Cardiac muscle cell (in vitro differentiated cells and primary cell): ENCODE measurements at places on chromosomes 1 and 21.

GRCh38 chr1:163173121-163173520, 29.6 kb downstream of the RGS5 start:
- no peak for DNase-seq
- no peak overlapping the region for H3K27ac ChIP-seq
- no peaks in the 10 kb centered on the region for H3K4me1 ChIP-seq
- H3K36me3 ChIP-seq = no peaks in the 10 kb centered on the region
- no peaks in the 10 kb centered on the region for H3K27me3 ChIP-seq

DNA sequence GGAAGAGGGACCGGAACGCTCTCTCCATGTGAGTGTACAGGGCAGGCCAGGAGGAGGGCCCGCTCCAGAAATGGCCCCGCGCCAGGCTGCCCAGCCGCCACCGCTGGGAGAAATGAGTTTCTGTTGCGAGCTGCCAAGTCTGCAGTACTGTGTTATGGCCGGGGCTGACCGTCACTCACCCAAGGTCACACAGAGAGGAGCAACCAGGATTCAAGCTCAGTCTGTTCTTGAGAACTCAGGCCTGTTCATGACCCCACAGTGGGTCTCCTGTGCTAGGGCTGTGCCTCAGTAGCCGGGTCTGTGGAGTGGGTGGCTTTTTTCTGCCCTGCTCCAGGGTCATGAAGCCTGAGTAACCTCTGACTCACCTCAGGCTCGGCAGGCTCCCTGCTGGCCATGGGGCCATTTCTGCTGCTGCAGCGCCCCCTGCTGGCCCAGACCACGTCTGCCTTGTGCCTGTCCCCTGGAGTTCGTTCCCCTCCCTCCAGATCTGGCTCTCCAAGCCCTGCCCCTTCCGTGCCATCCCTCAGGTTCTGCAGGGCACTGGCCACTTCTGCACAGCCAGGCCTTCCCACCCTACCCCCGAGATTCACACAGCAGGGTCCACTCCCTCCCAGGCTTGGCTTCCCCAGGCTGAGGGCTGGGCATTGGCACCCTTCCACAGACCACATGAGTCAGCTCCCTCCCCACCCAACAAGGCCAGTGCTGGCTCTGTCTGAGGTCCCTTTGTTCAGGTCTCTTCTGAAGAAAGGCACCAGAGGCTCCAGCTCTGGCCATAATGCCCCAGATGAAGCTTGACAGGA, 51.8 kb downstream of the EDN2 start:
- H3K4me1 ChIP-seq = peaks cover 5% of the 10 kb centered on the region
- peak; percentile 87 for DNase-seq
- H3K36me3 ChIP-seq = no peaks in the 10 kb centered on the region

- no peak overlapping the region for H3K27ac ChIP-seq
- H3K4me3 ChIP-seq = no peak overlapping the region
- no peak for DNase-seq
- H3K4me1 ChIP-seq = no peaks in the 10 kb centered on the region
- H3K36me3 ChIP-seq = no peaks in the 10 kb centered on the region
Measured at GRCh38 chr1:19065526-19066247, 109.2 kb upstream of the IFFO2 start.

GRCh38 chr1:55353707-55354620, 138.8 kb upstream of the USP24 start:
- H3K4me3 ChIP-seq = no peak overlapping the region
- no peaks in the 10 kb centered on the region for H3K27me3 ChIP-seq
- no peaks in the 10 kb centered on the region for H3K4me1 ChIP-seq

GRCh38 chr21:44823179-44823660, 5.4 kb upstream of the SUMO3 start:
- H3K36me3 ChIP-seq = no peaks in the 10 kb centered on the region
- DNase-seq = no peak
- no peak overlapping the region for H3K4me3 ChIP-seq
- H3K4me1 ChIP-seq = no peaks in the 10 kb centered on the region

DNA sequence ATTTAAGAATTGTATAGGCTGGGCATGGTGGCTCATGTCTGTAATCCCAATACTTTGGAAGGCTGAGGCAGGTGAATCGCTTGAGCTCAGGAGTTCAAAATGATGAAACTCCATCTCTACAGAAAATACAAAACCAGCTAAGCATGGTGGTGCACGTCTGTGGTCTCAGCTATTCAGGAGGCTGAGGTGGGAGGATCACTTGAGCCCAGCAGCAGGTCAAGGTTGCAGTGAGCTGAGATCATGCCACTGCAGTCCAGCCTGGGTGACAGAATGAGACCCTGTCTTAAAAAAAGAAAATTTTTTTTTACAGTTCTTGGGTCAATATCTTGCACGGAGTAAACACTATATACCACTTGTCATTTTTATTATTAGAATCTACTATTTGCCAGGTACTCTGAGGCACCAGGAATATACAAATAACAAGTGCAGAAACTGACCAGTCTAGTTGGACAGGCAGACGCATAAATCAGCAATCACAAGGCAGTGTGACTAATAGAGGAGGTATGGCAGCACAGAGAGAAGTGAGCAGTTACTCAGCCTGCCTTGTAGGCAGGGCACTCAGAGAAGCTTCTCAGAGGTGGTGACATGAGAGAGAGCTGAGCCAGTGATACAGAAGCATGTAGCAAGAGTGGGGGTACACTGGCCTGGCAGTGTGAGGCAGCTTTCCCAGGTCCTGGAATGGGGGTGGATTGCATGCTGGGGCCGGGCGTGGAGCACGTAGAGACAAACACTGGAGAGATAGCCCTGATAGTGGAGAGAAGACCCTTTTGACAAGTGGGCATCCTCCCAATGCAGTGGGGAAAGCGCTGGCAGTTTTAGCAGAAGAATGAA, 8.0 kb downstream of the PHLDA3 start:
- no peak overlapping the region for H3K4me3 ChIP-seq
- H3K27ac ChIP-seq = peak overlapping the region; percentile 73
- H3K4me1 ChIP-seq = peaks cover 21% of the 10 kb centered on the region
- H3K36me3 ChIP-seq = peaks cover 8% of the 10 kb centered on the region
- no peaks in the 10 kb centered on the region for H3K27me3 ChIP-seq

DNA sequence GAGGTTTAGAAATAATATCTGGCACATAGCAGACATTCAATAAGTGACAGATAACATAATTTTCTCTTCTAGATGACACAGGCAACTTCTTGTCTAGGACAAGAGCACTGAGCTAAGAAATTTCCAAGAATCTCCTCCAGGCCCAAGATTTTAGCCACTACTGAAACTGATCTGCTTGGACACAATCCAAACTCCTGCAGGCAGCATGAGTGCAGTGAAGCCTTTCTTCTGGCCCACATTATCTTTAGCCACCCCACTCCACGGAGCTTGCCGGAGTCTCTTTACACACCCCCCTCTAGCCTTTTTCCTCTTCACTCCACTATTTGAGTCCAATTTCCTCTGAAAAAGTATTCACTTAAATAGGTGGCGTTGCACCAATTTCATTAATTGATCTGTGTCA, 142.9 kb upstream of the DUSP10 start:
- no peak overlapping the region for H3K27ac ChIP-seq
- no peak overlapping the region for H3K4me3 ChIP-seq
- peak; percentile 28 for DNase-seq
- no peaks in the 10 kb centered on the region for H3K36me3 ChIP-seq
- H3K4me1 ChIP-seq = no peaks in the 10 kb centered on the region

GRCh38 chr21:17387030-17387617, 125.7 kb upstream of the CXADR start:
- H3K4me3 ChIP-seq = no peak overlapping the region
- no peaks in the 10 kb centered on the region for H3K27me3 ChIP-seq
- no peak overlapping the region for H3K27ac ChIP-seq
- DNase-seq = peak; percentile 80
- H3K4me1 ChIP-seq = no peaks in the 10 kb centered on the region

- H3K27ac ChIP-seq = no peak overlapping the region
- no peak overlapping the region for H3K4me3 ChIP-seq
- peaks cover 5% of the 10 kb centered on the region for H3K27me3 ChIP-seq
- DNase-seq = no peak
Measured at GRCh38 chr1:93701629-93702028, 20.0 kb upstream of the BCAR3 start.

GRCh38 chr1:5514527-5515183, 477.6 kb downstream of the NPHP4 start:
- DNase-seq = peak; percentile 46
- H3K4me3 ChIP-seq = no peak overlapping the region
- H3K4me1 ChIP-seq = no peaks in the 10 kb centered on the region
- H3K27me3 ChIP-seq = peaks cover 29% of the 10 kb centered on the region

- no peak overlapping the region for H3K4me3 ChIP-seq
- H3K27ac ChIP-seq = no peak overlapping the region
- peaks cover 96% of the 10 kb centered on the region for H3K27me3 ChIP-seq
Measured at GRCh38 chr1:37628026-37628556, 6.6 kb downstream of the RSPO1 start.

DNA sequence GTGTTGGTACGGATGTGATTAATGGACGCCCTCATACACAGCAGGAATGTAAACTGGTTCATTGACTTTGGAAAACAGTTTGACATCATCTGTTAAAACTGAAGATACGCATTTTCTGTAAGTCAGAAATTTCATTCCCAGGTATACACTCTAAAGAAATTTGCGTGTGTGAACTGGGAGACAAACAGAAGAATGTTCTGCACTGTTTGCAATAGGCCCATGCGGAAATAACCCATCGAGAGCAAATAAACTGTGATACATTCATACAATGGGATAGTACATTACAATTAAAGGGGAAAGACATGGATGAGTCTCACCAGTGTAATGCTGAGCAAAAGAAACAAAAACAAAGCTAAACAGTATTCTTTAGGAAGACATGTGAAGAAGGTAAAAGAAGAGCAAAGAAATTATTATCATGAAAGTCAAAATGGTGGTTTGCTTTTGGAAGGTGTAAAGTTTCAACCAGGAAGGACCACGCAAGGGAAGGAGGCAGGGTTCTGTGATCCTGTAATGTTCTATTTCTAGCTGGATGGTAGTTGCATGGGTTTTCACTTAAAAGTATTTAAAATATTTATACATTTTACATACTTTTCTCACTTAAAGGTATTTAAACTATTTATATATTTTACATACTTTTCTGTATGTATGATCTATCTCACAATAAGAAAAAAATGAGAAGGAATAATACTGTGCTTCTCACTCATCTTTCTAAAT, 30.3 kb downstream of the INTS7 start:
- peaks cover 5% of the 10 kb centered on the region for H3K4me1 ChIP-seq
- peaks cover 15% of the 10 kb centered on the region for H3K36me3 ChIP-seq
- DNase-seq = no peak
- H3K4me3 ChIP-seq = no peak overlapping the region

DNA sequence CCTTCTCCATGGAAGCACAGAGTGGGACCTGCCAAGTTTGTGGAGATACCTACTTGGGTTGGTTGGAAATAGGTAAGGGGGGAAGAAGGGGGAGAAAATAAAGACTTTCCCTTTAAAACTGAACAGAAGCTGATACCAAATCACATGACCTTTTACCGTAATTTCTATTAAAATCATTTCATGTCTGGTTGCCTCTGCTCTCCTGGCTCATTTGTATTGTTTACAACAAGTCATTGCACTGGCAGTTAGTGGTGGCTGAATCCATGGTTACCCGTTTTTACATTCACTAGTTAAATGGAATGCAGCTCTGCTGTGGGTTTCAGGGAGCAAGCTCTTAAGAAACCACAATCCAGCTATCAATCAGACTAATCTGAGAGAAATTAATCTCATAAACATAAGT, 353.7 kb upstream of the ESRRG start:
- peak; percentile 2 for DNase-seq
- peaks cover 49% of the 10 kb centered on the region for H3K4me1 ChIP-seq
- no peaks in the 10 kb centered on the region for H3K27me3 ChIP-seq
- peak overlapping the region; percentile 74 for H3K27ac ChIP-seq

- H3K4me3 ChIP-seq = no peak overlapping the region
- no peaks in the 10 kb centered on the region for H3K4me1 ChIP-seq
- H3K36me3 ChIP-seq = no peaks in the 10 kb centered on the region
- no peak for DNase-seq
Measured at GRCh38 chr1:30749691-30750583, 7.6 kb downstream of the LAPTM5 start.

DNA sequence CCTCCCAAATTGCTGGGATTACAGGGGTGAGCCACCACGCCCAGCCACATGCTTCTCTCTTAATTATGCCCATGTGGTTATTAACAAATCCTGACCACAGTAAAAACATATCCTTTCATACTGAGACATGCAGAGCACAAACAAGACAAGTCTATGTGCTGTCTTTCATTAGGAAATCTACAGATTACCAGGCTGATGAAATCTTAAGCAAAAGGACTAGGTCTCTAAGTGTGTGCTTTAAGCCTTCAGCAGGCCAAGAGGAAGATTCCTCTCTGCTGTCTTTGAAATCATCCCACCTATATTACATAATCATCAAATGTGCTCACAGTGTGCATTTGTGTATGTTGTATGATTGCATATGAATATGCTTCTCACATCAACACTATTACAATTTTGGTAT, 419.3 kb downstream of the KCTD3 start:
- H3K4me1 ChIP-seq = no peaks in the 10 kb centered on the region
- H3K4me3 ChIP-seq = no peak overlapping the region
- no peak for DNase-seq
- H3K27me3 ChIP-seq = no peaks in the 10 kb centered on the region
- H3K36me3 ChIP-seq = no peaks in the 10 kb centered on the region
- H3K27ac ChIP-seq = no peak overlapping the region

DNA sequence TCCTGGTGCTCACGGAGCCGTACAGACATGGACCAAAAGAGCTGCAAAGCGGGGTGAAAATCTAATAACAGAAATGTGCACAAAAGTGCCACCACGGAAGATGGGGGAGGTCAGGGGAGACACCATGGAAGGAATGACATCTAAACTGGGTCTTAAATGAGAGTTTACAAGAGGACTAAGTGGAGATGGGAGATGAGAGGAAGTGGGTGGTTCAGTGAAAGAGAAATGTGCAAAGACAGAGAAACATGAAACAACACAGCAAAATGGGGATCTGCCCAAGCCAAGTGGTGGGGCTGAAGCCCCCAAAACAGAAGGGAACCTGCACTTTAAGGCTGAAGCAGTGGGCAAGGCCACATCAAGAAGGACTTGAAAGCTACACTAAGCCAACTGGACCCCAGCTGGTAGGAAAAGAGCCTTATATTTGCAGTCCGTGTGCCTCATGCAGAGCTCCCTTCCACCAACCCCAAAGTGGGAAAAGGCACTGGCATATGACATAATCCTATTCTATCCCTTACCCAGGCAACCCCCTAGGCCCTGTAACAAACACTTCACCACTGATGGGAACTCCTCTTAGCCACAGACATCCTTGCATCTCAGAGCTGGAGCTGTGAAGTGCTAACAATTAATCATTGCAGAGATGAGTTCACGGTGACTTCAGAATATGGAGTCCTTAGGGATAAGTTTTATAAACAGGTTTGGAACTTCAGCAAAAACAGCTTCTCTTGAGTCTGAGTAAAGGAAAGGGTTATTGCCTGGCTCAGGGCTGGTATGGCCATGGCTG, 198.6 kb upstream of the EDN2 start:
- no peak overlapping the region for H3K4me3 ChIP-seq
- DNase-seq = no peak
- no peak overlapping the region for H3K27ac ChIP-seq
- no peaks in the 10 kb centered on the region for H3K4me1 ChIP-seq
- no peaks in the 10 kb centered on the region for H3K36me3 ChIP-seq
- no peaks in the 10 kb centered on the region for H3K27me3 ChIP-seq

- H3K36me3 ChIP-seq = no peaks in the 10 kb centered on the region
- H3K27me3 ChIP-seq = no peaks in the 10 kb centered on the region
- DNase-seq = no peak
- no peak overlapping the region for H3K4me3 ChIP-seq
- peaks cover 47% of the 10 kb centered on the region for H3K4me1 ChIP-seq
Measured at GRCh38 chr1:115710859-115711624, 57.5 kb downstream of the CASQ2 start.
